ENCODE measurements at places on chromosomes 2 and 18.

- DNase-seq: no peak
Observed at GRCh38 chr2:12918835-12919445, 202.2 kb downstream of the TRIB2 start.

- DNase-seq: no peak
Observed at GRCh38 chr2:179253226-179253625, 11.4 kb downstream of the SESTD1 start.

DNA sequence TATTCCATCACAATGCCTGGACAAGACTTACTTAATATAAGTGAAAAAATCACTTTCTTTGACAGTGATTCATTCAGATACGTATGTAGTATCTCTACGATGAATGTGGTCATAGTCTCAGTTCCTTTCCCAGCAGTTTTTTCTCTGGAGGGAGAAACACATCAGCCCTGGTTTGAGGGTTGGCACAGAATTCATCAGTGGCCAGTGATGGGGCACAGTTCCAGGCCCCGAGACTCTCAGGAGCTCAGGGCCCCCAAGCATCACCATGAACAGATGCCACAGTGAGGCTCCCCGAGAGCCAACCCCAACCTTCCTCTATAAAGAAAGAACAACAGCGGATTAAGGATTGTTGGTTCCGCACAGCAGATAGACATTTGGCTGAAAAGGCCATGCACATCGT lies 12.5 kb downstream of the PRKAG3 start:
- DNase-seq: no peak

DNA sequence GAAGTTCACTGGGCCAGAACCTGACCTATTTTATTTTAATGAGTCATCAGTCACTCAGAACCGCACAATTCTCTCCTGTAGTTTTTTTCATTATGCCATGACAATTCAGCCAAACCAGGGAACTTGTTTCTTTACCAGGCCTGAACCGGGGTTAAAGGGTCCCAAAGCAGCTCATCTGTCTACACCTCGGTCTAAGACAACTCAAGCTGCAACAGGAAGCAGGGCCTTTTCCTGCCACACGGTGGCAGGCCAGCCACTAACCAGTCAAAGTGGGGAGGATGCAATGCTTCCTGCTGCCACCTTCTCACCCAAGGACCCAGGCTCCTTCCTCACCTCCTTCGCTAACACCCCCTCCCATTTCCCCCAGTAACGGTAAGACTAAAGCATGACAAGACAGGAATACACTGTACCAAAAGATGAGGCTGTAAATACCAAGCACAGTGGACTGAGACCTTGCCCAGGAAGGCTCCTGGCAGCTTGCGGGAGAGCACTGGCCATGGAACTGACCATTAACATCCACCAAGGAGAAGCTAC lies 56.7 kb upstream of the ACKR3 start:
- peak; percentile 48 for DNase-seq

DNA sequence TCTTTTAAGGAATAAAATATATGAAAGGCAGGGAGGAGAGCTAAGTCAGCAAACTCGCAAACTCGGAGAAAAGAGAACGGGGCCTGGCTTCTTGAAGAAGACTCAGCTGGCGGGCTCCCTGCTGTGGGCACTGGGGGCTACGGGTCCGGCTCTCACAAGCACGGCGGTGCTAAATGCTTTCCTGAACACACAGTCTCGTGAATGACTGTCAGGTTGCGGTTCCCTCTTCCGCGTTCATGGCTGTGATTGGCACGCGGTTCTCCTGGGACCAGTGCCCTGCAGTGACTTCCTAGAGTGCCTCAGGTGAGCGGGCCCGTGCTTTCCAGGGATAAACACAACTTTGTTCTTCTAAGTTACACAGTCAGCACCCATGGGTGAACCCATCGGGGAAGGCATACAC lies 208.4 kb downstream of the HDAC4 start:
- no peak for DNase-seq

GRCh38 chr2:220555961-220556630 lies 928.7 kb downstream of the SLC4A3 start:
- no peak for DNase-seq

GRCh38 chr2:163887182-163887581 lies 151.4 kb upstream of the FIGN start:
- DNase-seq: no peak

DNA sequence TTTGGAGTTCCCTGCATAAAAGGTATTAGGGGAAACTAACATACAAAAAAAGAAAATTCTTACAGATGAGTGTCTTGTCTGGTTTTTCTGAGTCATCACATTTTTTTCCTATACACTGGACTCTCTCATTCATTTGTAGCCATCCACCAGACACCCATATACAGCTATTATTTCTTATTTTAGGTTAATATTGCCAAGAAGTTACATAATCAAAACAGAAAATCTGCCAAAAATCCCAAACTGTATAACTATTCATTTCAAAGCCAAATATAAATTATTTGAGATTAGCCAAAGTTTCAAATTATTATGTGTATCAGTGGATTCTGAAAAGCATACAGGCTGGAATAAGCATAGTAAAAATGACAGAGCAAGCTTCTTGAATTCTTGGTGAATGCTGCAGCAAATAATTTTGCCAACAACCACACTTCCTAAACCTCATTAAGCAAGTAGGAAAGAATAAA lies 191.2 kb downstream of the NCKAP5 start:
- DNase-seq: no peak

- DNase-seq: no peak
Observed at GRCh38 chr2:70716131-70716743, 51.8 kb downstream of the ADD2 start.

DNA sequence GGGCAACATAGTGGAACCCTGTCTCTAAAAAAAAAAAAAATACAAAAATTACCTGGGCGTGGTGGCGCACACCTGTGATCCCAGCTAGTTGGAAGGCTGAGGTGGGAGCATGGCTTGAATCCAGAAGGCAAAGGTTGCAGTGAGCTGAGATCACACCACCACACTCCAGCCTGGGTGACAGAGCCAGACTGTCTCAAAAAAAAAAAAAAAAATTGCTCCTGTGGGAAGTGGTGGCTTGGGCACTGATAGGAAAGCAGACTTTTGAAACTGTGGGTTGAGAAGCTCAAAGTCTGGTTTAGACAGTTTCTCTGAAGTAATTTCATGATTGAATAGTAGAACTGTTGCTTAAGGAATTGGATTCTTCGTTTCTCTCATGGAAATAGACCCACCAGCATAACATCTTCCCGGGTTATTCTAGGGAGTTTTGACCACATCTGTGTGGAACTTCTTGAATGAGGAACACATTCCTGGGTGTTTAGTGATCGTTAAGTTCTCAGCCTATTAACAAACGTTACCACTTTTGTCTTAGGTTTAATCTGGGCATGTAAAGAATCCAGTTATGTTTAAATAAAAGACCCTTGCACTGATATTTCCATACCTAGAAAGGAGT lies 33.5 kb downstream of the GRHL1 start:
- no peak for DNase-seq
